ENCODE measurements at places on chromosomes 16 and 17.

DNA sequence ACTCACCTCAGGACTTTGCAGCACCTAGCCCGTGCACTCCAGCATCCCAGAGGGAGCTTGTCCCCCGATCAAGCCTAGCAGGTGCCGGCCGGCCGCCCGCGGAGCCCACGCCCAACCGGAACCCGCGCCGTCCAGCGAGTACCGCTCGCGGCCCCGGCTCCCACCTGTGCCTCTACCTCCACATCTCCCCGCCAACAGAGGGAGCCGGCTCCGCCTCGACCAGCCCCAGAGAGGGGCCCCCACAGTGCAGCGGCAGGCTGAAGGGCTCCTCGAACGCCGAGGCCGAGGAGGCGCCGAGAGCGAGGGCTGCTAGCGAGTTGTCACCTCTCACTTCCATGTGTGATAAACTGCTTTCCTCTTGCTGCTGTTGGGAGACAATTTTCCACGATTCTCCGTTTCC is 41.1 kb upstream of the DHRS7B start:
- DNase-seq = no peak

GRCh38 chr16:769184-769784 is 8.8 kb downstream of the MSLN start:
- no peak for DNase-seq

DNA sequence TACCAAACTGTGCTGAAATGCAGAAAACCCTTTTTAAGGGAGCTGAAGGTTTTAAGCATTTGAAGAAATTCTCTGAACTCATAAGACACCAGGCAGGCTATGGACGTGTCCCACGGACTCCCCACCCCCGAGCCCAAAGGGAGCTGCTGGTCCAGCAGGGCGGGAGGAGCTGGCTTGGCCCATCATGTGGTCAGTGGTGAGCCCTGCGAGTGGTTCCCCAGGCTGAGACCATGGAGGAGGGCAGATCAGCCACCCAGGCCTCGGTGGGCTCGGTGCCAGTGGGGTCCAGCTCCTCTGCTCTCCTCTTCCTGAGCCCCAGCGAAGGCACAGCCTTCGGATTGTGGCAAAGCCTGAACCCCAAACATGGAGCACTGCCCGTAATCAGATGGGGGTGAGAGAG is 27.0 kb downstream of the LGALS3BP start:
- no peak for DNase-seq

GRCh38 chr17:70074956-70075355 is at the start of gene KCNJ16:
Gene KCNJ16, plus strand, starts transcription at chr17:70075225. Its CDS starts 56,863 bp downstream, at chr17:70132088.
- no peak for DNase-seq

GRCh38 chr17:6356562-6356961 is 78.4 kb downstream of the AIPL1 start:
- DNase-seq = no peak

DNA sequence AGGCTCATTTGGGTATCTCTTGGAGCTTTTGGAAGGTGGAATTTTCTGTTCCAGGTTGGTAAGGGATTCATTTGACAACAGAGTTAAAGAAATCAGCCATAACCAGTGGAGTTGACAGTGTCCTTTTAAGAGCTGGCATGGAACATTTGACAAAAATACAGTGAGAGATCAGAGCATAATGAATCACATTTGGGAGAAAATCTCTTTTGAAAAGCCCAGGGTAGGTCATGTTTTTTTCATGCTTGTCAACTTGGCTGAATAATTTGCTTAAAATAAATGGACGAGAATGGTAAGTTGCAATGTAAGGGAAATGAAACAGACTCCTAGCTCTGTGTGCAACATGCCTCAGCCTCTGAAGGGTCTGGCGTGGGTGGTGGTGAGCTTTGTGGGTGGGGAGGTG is 235.3 kb upstream of the N4BP1 start:
- DNase-seq = no peak

- no peak for DNase-seq
Measured at GRCh38 chr17:83133302-83134121, 54.1 kb downstream of the METRNL start.

DNA sequence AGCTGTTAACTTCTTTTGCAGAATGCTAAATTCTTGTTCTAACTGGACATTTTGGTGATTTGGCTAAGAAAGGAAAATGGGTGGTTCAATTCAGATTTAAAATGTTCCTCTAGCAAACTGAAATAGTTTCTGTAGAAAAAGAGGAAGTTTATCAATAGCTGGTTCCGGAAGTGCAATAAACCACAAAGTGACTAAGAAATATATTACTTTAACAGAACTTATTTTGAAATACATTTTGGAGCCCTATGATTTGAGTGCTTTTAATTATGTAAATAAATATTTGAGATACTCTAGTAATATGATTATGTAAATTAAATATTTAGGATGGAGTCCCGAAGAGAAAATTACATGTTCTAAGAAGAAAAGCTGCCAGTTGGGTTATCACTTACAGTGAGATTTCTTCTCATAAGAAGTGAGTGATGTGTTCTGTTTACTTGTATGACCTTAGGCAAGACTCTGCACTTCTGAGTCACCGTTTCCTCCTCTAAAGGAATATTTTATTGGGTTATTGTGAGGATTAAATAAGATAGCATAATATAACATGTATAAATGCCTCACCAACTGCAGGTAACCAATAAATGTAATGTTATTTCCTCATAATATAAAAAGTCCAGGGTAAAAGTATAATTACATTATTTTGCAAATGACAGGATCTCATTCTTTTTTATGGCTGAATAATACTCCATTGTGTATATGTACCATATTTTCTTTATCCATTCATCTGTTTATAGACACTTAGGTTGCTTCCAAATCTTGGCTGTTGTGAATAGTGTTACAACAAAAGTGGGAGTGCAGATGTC is at the start of gene EVI2B:
Gene EVI2B, minus strand, starts transcription at position 73 of the 800 bp plus-strand sequence. CDS start 8,445 bp downstream, outside the sequence.
- DNase-seq = no peak

DNA sequence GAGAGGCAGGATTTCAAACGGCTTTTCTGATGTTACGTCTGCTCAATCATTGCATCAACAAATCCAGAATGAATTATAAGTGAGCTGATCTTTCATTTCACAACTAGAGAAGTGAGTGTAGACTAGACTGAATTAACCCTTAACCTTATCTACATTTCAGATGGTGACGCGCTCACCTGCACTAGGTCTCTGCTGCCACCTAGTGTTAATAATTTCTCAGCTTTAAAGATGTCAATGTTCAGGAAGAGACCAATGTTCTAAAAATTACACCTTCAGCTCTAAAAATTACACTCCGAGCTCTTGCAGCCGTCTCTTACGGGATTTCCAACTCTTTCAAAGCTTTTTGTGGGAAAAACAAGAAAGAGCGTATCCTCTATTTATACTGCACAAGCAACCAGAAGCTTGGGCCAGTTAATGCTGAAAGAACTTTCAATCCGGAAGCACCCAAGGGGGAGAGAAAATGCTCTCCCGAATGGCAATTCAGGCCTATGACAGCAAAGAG is 88.2 kb upstream of the FA2H start:
- no peak for DNase-seq

GRCh38 chr17:4309897-4310296 is 46.1 kb upstream of the ANKFY1 start:
- DNase-seq = no peak

- DNase-seq = no peak
Measured at GRCh38 chr16:47538472-47538871, 77.3 kb downstream of the PHKB start.

DNA sequence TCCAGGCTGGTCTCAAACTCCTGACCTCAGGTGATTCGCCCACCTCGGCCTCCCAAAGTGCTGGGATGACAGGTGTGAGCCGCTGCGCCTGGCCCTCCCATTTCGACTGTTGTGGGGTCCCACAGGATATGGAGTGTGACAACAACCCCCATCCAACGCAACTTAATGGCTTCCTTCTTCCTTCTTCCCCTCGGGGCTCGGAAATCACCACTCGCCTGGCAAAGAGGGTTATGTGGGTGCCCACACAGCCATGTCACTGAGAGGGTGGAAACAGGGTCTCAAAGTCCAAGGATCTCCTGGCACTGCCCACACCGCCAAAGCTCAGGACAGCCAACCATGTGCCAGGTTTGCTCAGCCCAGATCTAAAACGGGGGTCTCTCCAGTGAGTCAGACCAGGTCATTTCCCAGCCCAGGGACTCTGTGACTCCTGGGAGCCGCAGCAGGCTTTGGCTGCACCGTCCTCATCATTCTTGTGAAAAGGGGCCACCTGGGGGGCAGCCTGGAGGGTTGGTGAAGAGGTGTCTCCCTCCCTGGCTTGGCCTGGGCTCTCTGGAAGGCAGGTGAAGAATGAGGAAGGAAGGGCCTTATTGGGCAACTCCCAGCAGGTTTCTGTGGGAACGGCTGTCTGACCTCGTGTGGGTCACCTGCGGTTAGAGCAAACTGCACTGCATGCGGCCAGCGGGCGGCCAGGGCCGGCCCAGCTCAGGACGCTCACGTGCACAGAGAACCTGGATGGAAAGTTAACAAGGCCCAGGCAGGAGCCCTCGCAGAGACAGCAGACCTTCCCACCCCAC is 25.3 kb upstream of the LITAF start:
- DNase-seq = no peak

DNA sequence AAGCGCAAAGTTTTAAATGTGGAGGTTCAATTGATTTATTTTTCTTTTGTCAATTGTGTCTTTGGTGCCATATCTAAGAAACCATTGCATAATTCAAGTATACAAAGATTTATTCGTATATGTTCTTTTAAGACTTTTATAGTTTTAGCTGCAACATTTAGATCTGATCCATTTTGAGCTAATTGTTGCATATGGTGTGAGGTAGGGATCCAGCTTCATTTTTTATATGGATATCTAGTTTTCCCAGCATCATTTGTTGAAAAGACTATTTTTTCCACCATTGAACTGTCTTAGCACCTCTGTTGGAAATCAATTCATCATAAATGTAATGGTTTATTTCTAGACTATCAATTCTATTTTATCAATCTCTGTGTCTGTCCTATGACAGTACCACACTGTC is 2.1 kb upstream of the CCR7 start:
- DNase-seq = no peak

DNA sequence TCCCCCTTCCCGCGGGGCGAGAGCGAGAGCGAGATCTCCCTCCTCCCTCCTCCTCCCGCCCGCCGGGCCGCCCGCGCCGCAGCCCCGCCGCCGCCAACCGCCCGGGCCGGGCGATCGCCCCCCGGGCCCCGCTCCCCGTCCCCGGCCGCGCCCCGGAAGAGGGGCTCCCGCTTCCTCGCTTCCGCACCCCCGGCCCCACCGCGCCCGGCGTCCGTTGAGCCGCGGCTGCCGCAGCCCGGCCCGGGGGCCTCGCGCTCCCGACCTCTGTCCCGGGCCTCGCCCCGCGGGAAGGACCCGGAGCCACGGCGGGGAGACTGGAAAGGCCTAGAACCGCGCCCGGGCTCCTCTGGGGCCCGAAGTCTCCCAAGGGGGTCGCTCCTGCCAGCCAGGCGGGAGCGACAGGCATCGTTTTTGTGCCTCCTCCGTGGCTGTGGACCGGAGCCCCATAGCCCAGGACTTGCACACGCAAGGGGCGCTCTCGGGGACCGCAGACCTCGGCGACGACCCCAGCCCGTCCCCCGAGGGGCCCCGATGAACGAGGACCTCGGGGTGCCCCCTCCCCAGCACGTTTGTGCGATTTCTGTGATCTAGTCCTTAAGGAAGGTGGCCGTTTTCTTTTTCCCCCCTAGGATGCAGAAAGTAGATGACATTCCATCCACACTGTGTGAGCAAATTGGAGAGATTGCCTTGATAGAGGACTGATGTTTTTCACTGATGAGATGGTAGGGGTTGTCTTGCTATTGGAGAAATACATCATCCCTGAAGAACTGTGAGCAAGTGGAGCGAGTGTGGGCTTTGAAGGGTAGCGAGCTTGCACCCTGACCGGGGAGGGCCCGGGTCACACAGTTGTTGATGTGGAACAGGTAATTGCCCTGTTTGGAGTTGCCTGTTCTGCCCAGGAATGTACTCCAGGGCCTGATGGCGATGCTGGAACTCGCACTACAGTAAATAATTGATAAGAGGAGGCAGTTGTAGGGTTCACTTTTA is 611 bp downstream of the BANP start:
- no peak for DNase-seq

GRCh38 chr16:57720142-57720575 is 15.4 kb upstream of the KATNB1 start:
- no peak for DNase-seq

GRCh38 chr16:1900452-1900774 is 17.8 kb downstream of the HS3ST6 start:
- DNase-seq = no peak

DNA sequence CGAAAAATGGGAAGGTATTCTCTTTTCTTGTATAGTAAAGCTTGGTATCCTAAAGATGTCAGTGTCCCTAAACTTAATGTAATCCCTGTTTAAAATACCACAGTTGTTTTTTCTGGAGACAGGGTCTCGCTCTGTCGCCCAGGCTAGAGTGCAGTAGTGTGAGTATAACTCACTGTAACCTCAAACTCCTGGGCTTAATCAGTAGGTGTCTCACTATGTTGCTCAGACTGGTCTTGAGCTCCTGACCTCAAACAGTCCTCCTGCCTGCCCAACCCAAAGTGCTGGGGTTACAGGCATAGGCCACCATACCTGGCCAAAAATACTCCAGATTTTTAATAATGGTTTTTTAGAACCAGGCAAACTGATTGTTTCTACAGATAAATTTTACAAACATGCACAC is 8.2 kb downstream of the DCAF7 start:
- DNase-seq = no peak

- no peak for DNase-seq
Measured at GRCh38 chr17:69448431-69449102, 34.1 kb downstream of the MAP2K6 start.

GRCh38 chr17:61464843-61465180 is 12.6 kb downstream of the TBX4 start:
- no peak for DNase-seq

DNA sequence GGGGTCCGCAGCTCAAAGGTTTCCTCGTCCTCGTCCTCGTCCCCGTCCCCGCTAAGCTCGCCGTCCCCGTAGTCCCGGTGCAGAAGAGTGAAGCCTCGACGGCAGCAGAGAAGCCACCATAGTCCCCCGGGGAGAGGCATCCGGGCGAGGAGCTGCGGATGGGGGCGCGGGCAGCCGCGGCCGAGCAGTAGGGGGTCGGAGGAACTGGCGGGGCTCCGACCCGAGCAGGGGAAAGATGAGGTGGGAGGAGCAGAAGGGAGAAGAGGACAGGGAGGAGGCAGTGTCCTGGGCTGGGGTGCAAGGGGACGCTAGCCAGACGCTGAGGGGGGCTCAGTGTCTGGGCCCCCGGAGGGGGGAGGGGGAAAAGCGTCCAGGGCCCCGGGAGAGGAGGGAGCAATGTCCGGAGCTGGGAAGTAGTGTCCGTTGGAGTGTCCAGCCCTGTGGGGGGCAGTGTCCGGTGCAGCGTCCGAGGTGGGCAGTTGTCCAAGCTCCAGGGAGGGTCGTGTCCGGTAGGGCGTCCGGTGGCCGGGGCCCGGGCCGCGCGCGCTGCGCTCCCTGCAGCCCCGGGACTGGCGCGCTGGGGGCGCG is at the start of gene PLEKHH3:
Gene PLEKHH3, minus strand, starts transcription at position 571 of the 588 bp plus-strand sequence. Its CDS starts 431 bp downstream, at position 140.
- no peak for DNase-seq

GRCh38 chr17:48148029-48148770 is 40.6 kb downstream of the SNX11 start:
- no peak for DNase-seq

DNA sequence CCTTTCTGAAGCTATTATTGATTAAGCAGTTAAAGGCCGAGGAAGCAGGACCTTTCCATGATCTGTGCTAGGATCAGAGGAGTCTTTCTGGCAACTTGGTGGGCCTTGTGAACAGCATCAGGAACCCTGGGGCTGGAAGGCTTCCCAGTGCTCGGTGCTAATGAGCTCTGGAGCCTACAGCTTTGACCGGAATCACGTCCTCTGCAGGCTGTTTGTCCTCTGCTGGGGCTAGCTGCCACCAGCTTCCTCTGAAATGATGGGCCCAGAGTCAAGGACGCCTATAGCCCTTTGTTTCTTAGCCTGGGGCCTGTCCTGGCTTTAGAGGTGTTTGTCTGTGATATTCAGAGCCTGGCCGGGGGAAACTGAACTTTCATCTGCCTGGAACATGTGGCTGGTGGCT is 111.6 kb downstream of the SHISA9 start:
- no peak for DNase-seq

- no peak for DNase-seq
Measured at GRCh38 chr17:45286286-45286685, 24.4 kb upstream of the SPATA32 start.
